ENCODE measurements at places on chromosomes 5 and 9.

GRCh38 chr9:95004411-95005277 lies 278.1 kb downstream of the AOPEP start:
- DNase-seq: peak; percentile 14

GRCh38 chr5:75020016-75020656 lies 32.2 kb downstream of the GCNT4 start:
- DNase-seq: no peak

DNA sequence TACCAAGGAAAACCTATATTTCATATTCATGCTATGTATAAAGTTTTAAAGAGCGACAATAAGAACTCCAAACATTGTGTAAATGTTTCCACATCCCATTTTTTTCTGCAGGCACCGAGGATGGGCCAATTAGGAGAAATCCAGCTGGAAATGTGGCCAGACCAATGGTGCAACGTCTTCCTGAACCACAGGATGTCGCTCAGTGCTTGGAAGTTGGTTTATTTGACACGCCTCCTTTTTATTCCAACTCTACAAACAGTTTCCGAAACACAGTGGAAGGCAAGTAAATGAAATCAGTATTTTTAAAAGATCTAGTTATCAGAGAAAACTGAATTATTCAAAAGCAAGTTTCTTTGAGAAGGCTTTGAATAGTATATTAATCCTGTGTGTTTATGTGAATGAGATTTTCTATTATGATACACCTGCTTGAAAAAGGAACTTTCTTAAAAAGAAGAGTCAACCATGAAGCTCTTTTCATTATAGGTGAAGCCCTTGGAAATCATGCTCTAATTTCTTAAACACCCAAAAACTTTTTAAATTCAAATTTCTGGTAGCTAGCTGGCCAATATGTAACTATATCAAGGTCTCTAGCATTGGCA lies 9.1 kb downstream of the TYRP1 start:
- DNase-seq: no peak

GRCh38 chr5:104751969-104752368 lies 1189.4 kb upstream of the NUDT12 start:
- no peak for DNase-seq

DNA sequence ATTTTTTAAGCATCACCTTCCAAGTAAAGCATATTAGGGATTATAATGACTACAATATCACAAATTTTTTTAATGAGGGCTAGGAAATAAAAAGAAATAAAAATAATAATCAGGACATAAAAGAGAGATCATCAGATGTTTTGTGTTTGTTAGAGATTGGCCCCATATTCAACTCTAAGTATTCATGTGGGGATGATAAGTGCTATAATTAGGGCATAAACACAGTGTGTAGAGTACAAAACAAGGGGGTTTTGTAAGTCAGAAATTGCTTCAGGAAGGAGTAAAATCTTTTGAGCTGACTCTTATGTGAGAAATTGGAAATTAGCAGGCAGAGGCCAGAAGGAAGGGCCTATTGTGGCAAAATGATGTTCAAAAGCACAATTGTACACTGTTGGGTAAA lies 127.3 kb downstream of the STARD4 start:
- DNase-seq: no peak

GRCh38 chr5:106784846-106785245 lies 885.9 kb downstream of the EFNA5 start:
- no peak for DNase-seq

DNA sequence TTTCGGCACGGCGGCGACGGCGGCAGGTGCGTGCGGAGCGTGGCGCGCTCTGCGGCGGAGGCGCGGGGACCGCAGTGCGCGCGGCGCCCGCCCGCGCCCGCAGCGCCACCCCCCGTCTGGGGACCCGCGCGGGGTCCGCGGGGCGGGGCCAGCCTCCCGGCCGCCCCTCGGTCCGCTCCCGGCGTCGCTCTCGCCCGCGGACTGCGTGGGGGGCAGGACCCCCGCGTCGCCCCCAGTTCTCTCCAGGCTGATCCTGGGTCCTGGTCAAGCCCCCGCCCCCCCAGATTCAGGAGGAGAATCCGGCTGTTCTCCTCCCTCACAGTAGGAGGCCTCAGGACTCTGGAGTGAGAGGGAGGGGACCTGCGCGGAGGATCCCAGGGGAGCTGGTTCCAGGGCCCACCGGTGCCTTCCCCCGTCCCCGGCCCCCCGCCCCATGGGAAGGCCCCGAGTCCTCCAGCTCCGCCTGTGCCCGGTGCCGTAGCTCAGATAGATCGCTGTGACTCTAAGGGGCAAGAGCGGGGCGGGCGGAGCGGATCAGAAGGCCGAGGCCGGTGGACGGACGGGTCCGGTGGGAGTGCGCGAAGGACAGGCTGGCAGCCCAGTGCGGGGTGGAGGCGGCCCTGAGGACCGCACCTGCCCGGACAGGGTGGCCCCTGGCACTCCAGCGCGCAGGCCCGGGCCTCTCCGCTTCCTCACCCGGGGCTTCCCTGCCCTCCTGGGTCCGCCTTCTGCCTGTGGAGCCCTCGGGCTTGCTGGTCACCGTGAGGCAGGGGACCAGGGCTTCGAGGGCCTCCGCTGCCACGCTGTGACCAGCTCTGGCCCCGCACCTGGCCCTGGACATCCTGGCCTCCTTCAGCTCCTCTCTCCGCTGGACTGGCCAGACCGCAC lies at the start of gene RNF208:
TSS of gene RNF208 (minus strand) at position 51 of the 888 bp plus-strand sequence. CDS start 1,028 bp downstream, outside the sequence.
- no peak for DNase-seq

DNA sequence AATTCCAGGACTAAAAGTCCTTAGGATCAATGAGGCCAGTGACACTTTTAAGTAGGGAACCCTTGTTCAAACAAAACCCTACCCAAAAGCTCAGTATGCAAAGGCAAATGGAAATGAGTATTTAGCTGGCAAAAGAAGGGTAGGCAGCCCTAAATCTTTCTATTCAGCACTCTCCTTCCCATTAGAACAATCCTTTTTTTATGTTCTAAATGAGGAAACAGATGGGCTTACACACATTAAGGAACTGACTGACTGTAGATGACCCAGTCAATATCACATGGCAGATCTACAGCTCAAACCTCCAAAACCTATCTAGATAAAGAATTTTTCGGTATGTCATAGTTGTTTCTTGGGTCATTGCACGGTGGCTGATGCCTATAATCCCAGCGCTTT lies 7.2 kb downstream of the CSNK1A1 start:
- DNase-seq: no peak

DNA sequence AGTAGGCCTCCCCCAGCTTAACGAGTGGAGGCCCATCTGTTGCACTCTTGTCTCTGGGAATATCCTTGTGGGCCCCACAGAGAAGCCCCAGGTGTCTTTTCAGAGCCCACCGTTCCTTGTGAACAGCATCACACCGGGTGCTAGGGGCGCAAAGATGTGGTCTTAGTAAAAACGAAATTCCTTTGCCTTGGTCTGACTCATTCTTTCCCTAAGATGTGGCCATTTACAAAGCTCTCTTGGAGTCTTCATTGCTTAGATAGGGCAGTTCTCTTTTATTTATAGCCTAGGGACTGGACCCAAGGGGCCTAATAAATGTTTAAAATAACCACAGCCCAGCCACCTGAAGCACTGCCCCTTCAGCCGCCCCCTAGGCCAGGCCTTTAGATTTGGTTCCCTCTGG lies 52.8 kb upstream of the RPL26L1 start:
- no peak for DNase-seq

DNA sequence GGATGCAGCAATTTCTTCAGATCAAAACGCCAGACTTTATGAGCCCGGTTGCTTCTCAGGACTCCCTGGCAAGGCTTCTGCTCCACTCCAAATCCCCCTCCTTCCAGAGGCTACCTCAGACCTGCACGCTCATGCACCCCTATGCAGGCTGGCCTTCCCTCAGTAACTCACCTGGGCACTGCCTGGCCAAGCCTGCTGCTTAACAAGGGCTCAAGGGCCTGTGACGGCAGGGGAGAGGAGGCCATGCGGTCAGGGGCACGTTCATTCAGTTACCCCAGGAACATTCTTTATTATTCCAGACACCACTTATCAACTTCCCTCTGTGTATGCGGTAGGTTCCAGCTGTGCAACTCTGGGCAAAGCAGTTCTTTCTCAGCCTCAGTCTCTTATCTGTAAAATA lies 79.6 kb downstream of the HRH2 start:
- no peak for DNase-seq

DNA sequence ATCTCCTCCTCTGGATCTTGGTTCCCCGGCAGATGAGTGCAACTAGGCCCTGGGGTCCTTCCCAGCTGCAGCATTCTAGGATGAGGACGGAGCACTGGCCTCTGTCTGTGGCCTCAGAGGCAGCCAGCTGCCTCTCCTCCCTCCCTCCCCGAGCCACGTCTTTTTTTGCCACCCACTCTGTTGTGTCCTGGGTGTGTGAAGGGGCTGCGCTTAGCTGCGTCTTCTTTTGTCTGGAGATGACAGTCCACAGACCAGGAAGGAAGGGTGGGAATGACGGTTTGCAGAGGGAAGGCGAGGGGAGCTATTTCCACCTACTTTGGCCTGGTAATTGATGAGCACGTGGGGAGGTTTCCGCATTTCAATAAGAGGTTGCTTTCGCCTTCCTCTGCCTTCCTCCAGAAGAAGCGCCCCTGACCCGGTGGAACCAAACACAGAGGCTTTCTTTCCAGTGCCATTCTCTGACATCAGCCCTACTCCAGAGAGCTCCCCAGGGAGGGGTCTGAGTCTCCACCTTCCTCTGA lies 34.5 kb upstream of the GABRP start:
- no peak for DNase-seq

DNA sequence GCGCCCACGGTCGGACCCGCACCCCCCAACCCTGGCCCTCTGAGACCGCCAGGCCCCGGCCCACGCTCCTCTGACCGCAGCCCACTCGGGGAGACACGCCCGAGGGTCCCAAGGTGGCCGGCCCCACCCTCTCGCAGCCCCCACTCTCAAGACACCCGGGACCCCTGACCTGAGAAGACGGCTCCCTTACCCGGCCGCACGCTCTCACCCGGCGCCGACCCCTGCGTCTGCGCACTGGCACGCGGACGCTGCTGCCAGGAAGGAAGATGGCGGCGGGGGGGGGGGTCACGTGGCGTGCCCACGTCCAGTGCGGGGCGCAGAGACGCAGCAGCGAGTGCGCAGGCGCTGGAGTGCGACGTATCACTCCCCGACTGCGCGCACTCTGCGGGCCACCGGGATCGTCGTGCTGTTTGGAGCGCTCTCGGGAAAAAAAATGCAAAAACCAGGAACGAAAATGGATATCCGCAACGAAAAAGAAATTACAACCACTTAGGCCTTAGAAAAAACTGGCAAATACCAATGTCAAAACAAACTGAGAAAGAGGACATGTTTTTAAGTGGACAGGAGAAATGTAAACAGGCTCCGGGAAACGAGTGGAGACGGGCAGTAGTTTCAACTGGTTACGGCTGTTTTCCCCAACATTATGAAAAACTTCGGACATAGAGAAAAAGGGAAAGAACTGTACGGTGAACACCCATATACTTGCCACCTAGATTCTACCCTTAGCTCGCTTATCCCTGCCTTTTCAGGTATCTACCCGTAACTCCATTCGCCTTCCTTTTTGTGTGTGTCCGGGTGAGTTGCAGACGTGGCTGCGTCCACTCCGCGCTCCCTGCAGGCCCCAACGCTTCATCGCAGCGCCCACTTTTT lies at the start of gene MRPL36:
TSS of gene MRPL36 (minus strand) at position 236 of the 870 bp plus-strand sequence. CDS start 902 bp downstream, outside the sequence.
- peak; percentile 91 for DNase-seq

- no peak for DNase-seq
Measured at GRCh38 chr5:38830521-38831051, 15.2 kb upstream of the OSMR start.

DNA sequence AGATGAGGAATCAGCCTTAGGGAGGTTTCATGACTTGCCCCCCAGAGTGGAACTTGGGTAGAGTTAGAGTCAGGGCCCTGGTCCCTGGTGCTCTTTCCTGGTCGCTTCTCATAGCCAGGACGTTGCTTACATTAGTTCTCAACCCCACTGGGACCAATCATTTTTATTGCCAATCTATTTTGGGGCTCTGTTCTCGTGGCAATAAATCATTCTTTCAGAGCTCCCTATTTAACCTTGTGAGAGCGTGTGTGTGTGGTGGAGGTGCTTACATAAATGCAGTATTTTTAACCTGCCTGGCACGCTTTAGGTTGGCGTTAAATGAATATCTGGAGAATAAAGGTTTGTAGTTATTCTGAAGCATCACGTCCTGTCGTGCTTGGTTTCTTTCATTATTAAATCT lies 4.1 kb downstream of the TRIO start:
- no peak for DNase-seq
